Effector memory CD8-positive, alpha-beta T cell (primary cell): ENCODE measurements at places on chromosomes 12 and 14.

- no peak for DNase-seq
Measured at GRCh38 chr14:104366931-104367865, 212.4 kb upstream of the C14orf180 start.

DNA sequence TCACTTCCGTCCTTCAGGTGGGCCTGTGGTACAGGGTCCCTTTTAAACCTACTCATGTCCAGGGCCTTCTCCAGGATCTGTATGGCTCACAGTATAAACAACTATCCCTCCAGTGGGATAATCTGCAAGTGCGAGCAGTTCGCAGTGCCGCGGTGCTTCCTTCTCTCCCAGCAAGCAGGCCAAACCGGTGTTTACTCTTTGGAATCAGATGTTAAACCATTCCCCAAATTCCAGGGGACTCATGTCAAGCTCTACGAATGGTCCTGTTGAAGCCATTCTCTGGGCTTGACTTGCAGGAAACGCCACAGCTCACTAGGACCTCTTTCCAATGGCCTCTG is 59.6 kb downstream of the OR11H12 start:
- no peak for DNase-seq

- no peak for DNase-seq
Measured at GRCh38 chr12:2259369-2259768, 206.6 kb downstream of the CACNA1C start.

- DNase-seq = no peak
Measured at GRCh38 chr12:4174417-4174816, 99.1 kb upstream of the CCND2 start.

GRCh38 chr14:102828151-102828550 is 50.9 kb downstream of the TRAF3 start:
- no peak for DNase-seq

GRCh38 chr14:66092206-66092605 is 394.0 kb upstream of the CCDC196 start:
- DNase-seq = no peak

DNA sequence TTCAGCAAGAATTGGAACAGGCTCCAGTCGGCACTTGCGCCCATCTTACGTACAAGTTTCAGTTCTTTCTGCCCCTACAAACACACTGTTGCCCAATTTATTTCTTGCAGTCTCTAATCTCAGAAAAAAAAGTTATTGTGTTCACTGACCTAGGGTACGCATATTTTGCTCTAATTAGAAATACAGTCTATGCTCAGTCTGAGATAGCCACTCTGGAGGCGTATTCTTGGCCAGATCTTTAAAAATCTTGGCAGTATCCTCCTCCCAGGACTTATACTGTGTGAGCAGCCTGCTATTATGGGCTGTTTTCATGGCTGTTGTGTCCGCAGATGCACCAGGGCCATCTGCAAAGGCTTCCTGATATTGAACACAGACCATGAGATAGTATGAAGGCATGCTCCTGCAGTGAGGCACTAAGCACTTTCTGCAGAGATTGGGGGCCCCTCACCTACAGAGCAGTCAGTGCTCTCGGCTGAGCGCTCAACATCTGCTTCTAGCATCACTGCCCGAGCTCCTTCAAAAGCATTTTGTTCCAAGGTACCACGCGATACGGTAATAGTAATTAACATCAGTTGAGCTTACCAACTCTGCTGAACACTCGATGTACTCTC is 57.9 kb downstream of the PPM1H start:
- DNase-seq = no peak

- no peak for DNase-seq
Measured at GRCh38 chr12:916240-916639, 33.3 kb downstream of the RAD52 start.

DNA sequence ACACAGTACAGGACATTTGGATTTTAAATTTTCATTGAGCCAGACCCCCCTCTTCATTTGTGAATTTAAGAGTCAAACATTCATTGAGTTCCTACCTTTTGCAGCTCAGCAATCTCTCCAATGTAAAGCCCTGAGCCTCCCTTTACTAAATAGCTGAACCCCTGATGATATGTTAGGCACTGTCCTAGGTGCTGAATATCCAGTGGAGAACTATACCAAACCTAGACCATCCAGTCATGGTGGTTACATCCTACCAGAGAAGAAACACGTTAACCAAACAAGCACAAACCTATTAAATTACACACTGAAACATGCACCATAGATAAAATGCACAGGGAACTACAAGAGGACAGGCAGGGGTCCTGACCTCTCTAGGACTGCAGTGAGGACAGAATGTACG is 1585.3 kb upstream of the TMEM132C start:
- no peak for DNase-seq

DNA sequence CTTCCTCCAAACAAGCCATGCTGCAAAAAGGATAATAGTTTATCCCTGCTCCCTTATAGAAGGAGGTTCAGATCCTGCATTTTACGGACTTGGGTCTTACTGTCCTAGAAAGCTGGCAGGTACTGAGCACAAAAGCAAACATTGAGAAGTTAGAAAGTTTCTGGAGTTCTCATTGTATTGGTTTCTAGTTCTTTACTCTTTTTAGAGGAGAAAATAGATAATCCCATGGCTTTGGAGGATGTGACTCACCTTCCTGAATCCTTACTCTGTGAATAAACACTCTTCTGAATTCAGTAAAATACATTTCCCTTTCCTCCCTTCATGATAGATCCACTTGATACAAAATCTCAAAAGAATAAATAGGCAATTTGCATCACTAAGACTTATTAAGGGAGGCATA is 188.9 kb downstream of the NPAS3 start:
- DNase-seq = no peak

DNA sequence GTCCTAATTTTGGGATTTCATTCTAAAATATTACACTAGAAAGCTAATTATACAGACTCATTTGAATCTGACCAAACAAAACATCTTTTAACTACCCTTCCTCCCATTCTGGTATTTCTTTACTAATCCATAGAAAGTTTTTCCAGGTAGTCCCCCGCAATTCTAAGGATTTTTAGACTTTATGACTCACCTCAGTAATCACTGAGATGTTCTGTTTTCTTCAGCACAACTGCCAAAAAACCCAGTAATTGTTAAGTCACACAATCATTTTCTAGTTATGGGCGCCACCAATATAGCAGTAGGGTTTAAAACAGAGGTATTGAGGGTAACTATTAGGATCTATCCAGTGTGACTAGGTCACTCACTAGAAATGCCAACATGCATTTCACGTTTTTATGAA is 1.6 kb upstream of the ARID4A start:
- no peak for DNase-seq

- DNase-seq = no peak
Measured at GRCh38 chr12:95004610-95005009, 1.1 kb upstream of the NDUFA12 start.

DNA sequence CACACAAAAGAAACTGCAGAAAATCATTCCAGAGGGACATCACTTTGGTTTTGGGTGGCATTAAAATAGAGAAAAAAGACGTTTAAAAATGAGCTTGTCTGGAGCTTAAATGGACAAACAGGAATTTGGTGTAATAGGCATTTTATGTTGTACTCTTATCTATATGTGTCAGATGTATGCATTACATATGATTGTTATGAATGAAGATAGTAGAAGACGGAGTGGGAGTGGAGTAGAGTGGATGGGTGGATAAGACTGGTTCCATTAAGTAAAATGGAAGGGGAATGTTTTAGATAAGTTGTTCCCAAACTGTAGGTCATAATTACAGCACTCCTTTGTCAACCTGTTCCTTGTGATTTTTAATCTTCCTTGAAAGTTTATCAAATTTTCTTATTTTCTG is 1.9 kb downstream of the CCDC91 start:
- DNase-seq = no peak

DNA sequence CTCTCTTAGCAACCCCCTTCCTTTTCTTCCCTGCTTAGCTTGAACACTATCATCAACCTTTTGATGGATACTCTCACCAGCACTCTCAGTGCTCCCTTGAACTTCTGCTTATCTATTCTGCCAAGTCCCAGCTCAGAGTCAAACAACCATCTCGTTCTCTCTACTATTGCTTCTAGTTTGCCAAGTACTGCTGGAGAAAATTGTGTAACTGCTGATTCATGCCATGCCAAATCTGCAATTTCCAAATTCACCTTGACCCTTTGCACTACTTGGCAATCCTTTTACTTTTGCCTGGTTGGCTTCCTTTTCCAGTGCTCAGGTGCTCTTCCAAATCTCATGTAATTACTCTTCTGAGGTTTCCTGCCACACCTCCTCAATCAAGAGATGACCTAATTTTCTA is 2.8 kb upstream of the CCDC196 start:
- no peak for DNase-seq

- no peak for DNase-seq
Measured at GRCh38 chr14:50822501-50823042, 8.4 kb downstream of the NIN start.

DNA sequence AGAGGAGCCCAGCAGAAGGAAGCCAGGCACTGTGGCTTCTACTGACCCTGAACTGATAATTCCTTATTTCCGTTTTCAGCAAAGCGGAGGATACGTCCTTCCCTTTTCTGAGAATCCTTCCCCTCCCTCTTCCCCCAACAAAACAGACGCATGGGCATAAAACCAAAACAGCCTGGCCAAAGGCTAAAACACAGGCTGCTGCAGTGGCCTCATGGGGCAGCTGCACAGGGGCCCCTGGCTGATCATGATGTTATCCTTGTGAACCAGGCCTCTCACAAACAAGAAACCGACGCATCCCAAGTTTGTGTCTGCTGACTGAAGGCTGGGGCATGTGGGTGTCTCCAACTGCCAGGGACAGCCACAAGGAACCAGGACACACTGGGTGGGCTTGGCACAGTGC is 23.4 kb upstream of the STON2 start:
- DNase-seq = no peak

- DNase-seq = peak; percentile 24
Measured at GRCh38 chr12:57836442-57837375, 9.8 kb downstream of the CTDSP2 start.
